Cortex of kidney (tissue), 1 donor: ENCODE measurements at places on chromosomes 7 and 10.

- DNase-seq = no peak
Observed at GRCh38 chr7:107926481-107926880, 35.5 kb downstream of the DLD start.

DNA sequence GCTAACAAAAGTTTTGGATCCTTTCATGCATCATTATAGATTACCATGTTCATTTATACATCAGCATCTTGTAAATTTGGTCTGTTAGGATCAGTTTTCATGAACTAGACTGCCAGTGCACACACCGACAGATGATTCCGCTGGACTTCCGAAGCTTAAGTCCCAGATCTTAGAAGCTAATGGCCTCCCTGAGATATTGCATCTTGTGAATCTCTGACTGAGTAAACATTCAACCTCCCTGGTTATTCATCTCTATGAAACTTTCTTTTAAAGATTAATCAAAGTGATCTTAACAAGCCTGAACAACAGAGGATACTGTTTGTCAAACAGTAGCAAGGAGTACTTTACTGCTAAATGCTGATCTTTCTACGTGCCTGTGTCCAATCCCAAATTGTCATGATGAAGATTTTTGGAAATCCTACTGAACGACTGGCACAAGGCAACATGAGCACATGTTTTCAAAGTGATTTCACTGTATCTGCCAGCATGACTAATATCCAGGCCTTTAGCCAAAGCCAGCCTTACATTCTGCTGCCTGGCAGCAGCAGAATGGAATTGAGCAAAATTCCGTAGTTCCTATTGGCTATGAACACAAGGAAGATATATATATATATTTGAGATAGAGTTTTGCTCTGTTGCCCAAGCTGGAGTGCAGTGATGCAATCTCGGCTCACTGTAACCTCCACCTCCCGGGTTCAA is 91.3 kb upstream of the ANK3 start:
- DNase-seq = no peak

DNA sequence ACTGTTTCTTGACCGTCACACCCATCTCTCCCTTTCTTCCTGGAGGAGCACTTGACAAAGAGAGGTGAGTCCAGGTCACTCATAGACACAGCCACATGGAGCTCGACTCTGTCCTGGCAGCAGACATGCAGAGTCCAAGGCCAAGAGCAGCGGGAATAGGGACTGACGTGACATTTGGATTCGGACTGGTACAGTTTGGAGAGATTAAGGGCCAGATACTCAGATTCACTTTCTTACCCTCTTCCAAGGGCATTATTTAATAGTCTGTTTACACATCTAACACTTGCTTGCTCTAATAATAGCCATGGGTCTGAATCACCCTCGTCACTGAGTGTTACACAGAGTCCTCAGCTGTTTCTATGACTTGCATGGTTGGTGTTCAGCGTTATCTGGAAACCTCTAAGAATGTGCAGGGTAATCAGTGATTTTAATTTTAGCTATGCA is 39.2 kb upstream of the OTUD1 start:
- DNase-seq = no peak

DNA sequence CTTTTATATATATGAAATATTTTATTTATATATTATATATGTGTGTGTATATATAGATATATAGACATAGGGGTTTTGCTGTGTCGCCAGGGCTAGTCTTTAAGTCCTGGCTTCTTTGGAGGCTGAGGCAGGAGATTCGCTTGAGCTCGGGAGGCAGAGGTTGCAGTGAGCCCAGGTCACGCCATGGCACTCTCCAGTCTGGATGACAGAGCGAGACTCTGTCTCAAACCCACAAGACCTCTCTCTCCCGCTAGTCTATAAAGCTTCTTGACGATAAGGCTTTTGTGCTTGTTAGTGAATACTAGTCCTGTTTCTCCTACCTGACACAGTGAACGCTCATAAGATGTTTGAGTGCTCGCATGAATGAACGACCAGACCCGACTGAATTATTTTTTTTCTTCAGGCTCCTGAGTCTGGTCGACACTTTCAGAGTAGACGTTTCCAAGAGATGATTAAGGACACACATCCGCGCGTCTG is 577 bp upstream of the DDX21 start:
- DNase-seq = no peak

GRCh38 chr7:125934539-125934938 is 1004.9 kb upstream of the POT1 start:
- DNase-seq = no peak
